ENCODE measurements at places on chromosomes 7 and 10. TPM values are rescaled to one million over a fixed set of nuclear protein-coding genes. Genes with fewer than 3 reads are reported as not detected.

DKK1 gene
- not detected for total RNA-seq

OR6V1 gene
- total RNA-seq = not detected

LDB3 gene
- total RNA-seq = not detected

HKDC1 gene
- total RNA-seq = 11.1 TPM

STN1 gene
- 44.1 TPM for total RNA-seq

MRC1 gene
- total RNA-seq = 0.37 TPM

ERVW-1 gene
- not detected for total RNA-seq

- H3K4me1 ChIP-seq = peaks cover 95% of the 10 kb centered on the region
- H3K4me3 ChIP-seq = no peak overlapping the region
- peak overlapping the region; percentile 83 for H3K27ac ChIP-seq
- H3K27me3 ChIP-seq = no peaks in the 10 kb centered on the region
- DNase-seq = peak; percentile 79
- no peaks in the 10 kb centered on the region for H3K36me3 ChIP-seq
Observed at GRCh38 chr10:71735709-71736569, 16.4 kb upstream of the C10orf105 start.

DNA sequence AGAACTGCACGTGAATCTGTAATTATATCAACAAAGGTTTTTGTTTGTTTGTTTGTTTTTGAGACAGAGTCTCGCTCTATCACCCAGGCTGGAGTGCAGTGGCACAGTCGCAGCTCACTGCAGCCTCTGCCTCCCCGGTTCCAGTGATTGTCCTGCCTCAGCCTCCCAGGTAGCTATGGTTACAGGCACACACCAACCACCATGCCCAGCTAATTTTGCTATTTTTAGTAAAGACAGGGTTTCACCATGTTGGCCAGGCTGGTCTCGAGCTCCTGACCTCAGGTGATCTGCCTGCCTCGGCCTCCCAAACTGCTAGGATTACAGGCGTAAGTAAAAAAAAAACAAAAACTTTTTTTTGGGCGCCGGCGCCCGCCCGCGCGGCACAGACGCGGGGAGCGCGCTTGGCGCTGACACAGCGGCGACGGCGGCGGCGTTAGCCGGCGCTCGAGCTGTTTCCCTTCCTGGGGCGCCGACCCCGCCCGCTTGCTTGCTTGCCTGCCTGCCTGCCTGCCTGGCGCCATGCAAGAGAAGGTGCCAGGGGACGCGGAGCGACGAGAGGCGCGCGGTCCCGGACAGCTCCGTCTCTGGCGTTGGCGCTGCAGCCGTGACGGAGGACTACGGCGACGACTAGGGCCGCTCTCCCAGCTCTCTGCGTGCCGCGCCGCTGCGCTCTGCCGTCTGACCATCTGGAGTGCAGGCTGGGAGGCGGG is 171.4 kb upstream of the NUPR2 start:
- no peaks in the 10 kb centered on the region for H3K4me1 ChIP-seq
- DNase-seq = no peak
- H3K27ac ChIP-seq = no peak overlapping the region
- no peak overlapping the region for H3K4me3 ChIP-seq
- no peaks in the 10 kb centered on the region for H3K36me3 ChIP-seq
- no peaks in the 10 kb centered on the region for H3K27me3 ChIP-seq

- no peaks in the 10 kb centered on the region for H3K27me3 ChIP-seq
- no peak overlapping the region for H3K27ac ChIP-seq
- DNase-seq = no peak
Observed at GRCh38 chr10:80598951-80599350, 61.2 kb downstream of the SH2D4B start.

DNA sequence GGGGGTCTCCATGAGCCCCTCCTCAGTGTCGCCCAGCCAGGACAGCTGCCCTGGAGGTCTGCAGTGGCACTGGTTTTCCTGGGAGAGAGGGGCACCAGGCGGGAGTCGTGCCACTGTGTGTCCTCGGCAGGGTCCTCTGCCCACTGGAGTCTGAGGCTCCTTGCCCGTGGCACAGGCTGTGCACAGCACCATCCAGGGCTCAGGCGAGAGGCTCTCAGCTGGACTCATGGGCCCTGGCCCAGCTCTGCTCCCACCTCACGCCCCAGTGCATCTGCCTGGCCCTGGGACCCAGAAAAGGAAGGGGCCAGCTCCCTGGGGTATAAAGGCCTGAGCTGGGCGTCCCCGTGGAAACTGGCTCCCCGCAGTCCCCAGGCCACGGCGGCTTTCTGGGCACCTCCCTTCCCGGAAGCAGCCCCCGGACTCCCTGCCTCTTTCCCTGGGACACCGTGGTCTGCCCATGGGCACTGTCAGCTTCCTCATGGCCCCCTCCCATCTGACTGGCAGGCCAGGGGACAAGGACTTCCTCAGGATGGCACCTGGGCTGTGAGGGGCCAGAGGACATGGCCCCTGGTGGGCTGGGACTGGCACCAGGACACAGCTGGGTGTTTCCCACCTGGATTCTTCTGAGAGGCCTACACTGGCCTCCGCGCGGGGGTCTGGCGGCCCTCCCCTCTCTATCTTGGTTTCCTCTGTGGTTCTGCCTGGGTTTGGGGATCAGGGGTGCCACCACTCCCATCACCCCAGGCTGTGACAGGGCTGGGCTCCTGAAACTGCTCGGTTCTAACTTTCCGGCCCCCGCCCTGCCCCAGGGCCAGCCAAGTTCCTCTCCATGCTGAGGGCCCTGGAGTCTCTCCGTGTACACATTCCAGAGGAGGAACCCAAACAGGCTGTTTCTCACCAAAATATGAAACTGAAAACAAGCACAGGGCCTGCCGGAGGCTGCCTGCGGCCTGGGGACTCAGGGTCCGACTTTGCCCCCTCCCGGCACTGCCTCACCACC is 5.5 kb downstream of the FOXL3 start:
- H3K4me3 ChIP-seq = no peak overlapping the region
- H3K27me3 ChIP-seq = peaks cover 8% of the 10 kb centered on the region
- H3K27ac ChIP-seq = no peak overlapping the region
- no peaks in the 10 kb centered on the region for H3K4me1 ChIP-seq

- no peak for DNase-seq
- peaks cover 19% of the 10 kb centered on the region for H3K4me1 ChIP-seq
- H3K27ac ChIP-seq = peak overlapping the region; percentile 63
- no peaks in the 10 kb centered on the region for H3K27me3 ChIP-seq
Observed at GRCh38 chr10:121975295-121976086, 474 bp upstream of the NSMCE4A start.

GRCh38 chr10:93567277-93568104 is 1.0 kb downstream of the FFAR4 start:
- no peak for DNase-seq
- H3K27ac ChIP-seq = no peak overlapping the region
- no peak overlapping the region for H3K4me3 ChIP-seq
- H3K36me3 ChIP-seq = no peaks in the 10 kb centered on the region
- no peaks in the 10 kb centered on the region for H3K4me1 ChIP-seq
- H3K27me3 ChIP-seq = peaks cover 5% of the 10 kb centered on the region

DNA sequence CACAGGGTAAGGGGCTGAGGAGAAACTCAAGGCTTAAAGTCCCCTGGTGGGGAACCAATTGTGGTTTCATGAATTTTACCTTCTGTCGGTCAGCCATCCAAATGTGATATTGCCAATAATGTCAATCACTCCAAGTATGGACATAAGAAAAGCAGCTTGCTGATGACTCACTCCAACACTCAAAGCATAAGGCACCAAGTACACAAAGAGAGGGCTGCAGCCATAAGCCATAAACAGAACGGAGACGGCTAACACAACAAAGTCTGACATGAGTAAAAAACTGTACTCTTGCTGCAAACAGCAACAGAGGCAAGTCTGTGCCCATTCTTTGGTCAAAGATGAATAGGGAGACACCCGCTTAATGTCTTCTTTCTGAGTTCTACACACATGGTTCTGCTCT is 24.2 kb downstream of the IFIT5 start:
- H3K4me1 ChIP-seq = no peaks in the 10 kb centered on the region
- DNase-seq = no peak
- H3K27ac ChIP-seq = no peak overlapping the region
- no peak overlapping the region for H3K4me3 ChIP-seq
- no peaks in the 10 kb centered on the region for H3K36me3 ChIP-seq
- H3K27me3 ChIP-seq = peaks cover 32% of the 10 kb centered on the region

GRCh38 chr7:3466261-3466660 is 165.2 kb downstream of the SDK1 start:
- H3K27ac ChIP-seq = no peak overlapping the region
- H3K4me3 ChIP-seq = no peak overlapping the region
- no peak for DNase-seq

DNA sequence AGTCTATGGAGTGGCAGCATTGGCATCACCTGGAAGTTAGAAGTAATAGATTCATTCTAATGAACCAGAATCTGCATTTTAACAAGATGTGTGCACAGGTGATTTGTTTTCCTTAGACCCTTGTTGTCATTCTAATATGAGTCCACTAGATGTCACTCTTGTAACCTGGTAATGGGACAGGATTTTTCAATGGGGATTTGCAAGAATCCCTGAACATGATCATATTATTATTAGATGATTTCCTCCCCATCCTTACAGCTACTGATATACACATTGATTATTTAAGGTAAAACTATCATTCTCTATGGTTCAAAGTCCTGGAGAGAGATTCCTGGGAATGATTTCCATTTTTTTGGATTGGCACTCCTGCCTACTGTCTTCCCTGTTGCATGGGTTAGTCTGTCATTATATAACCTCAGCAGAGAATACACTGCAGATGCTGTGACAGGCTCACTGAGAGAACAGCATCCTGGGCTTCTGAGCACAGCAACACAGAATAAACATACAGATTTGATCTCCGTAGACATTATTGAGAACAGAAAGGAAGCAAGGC is 194.9 kb downstream of the SUGCT start:
- no peak overlapping the region for H3K27ac ChIP-seq
- no peak overlapping the region for H3K4me3 ChIP-seq
- DNase-seq = peak; percentile 49
- H3K4me1 ChIP-seq = no peaks in the 10 kb centered on the region
- no peaks in the 10 kb centered on the region for H3K36me3 ChIP-seq

DNA sequence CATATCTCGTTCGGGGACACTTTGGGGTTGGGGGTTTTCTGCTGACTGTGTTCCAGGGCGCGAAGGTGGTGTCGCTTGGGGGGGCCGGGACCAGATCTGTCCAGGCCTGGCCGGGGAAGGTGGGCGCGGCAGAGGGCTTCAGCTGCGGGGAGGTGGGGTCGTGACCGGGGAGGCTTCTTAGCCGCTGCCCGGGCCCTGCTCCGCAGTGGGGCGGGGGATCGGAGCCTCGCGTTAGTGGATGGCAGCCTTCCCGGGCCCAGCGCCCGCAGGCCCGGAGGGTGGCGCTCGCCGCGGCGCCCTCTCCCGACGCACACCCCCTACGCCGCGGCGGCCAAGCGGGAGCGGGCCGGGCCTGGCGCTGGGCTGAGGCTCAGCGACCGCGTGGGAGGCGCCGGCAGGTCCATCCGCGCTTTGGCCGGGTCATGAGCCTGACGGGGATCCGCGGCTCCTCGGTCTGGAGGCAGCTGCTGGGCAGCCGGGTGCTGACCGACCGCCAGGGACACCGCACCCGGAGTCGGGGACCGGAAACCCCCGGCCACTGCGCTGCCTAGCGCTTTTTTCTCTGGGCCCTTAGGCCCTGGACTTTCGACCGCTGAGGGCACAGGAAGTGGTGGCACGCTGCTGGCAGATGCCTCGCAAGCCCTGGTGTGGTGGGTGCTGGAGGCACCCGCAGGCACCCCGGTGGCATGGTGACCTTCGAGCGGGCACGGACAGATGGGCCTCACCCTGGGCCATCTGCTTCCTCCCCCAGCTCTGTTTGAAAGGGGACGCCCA is 1.2 kb downstream of the AGAP3 start:
- H3K27ac ChIP-seq = peak overlapping the region; percentile 23
- H3K4me3 ChIP-seq = peak overlapping the region; percentile 19
- no peaks in the 10 kb centered on the region for H3K36me3 ChIP-seq
- DNase-seq = no peak
- peaks cover 35% of the 10 kb centered on the region for H3K4me1 ChIP-seq

- H3K27ac ChIP-seq = peak overlapping the region; percentile 53
- H3K4me3 ChIP-seq = peak overlapping the region; percentile 56
- peaks cover 84% of the 10 kb centered on the region for H3K36me3 ChIP-seq
Observed at GRCh38 chr10:11191190-11191589, 173.5 kb downstream of the CELF2 start.

DNA sequence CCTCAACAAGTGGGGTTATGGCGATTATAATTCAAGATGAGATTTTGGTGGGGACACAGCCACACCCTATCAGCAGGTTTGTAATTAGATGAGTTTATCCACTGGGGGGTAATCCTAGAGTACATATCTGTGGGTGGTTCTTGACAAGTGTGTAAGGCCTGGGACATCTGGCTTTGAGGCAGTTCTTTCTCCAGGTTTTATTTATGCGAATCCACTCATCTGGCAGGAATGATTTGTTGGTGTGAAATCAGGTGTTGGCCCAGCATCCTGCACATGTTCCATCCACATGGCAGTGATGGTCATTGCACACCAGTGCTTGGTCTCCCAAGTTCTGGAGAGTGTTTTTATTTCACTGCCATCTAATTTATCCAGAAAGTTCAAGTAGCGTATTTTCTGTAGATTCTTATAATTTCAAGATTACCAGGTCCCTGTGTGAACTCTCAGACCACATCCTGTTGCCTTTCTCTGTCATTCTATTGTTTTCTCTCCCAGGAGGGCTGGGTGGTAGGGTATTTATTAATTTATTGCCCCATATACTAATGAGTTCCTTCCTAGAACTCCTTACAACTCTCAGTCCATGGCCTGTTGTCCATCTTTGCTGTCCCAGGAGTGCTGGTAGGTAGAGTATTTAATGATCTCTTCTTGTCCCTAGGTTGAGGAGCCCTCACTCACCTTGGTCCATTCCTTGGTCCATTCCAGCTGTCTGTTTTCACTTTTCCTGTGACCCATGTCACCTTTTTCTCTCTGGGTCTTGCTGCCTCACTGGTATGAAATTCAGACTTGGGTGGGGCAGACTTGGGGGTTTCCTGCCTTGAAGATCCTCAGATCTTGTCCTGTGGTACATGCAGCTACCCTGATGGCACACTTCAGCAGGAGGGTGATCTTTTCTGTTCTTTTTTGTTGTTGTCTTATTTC is 10.4 kb downstream of the RALA start:
- no peaks in the 10 kb centered on the region for H3K27me3 ChIP-seq
- H3K4me1 ChIP-seq = peaks cover 34% of the 10 kb centered on the region
- peak; percentile 57 for DNase-seq
- peak overlapping the region; percentile 79 for H3K4me3 ChIP-seq

DNA sequence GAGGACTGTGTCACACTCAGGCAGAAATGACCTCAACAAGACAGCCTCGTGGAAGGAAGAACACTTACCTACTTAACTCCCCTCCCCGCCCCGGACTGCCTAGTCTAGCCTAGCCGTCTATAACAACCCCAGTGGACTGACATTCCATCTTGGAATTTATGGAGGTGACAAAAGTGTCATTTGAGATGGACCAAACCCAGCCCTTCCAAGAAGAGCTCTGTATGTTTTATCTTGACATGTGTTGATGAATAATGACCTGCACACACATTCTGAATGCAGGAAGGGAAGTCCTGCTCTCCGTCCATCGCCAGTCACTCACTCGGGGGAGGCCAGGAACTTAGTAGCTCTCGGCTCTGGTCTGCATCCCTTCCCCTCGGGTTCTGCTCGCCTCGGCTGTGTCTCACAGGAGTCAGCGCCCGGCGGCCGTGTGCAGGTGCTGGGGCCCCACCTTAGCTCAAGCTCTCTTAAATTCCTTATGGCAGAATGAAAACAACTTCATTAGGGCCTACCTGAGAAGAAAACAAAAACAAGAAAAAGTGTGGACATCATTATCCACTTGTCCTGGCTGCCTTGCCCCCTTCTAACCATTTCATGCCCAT is 140.9 kb upstream of the NPS start:
- H3K4me1 ChIP-seq = no peaks in the 10 kb centered on the region
- no peak for DNase-seq
- H3K4me3 ChIP-seq = no peak overlapping the region
- no peaks in the 10 kb centered on the region for H3K36me3 ChIP-seq
- H3K27ac ChIP-seq = no peak overlapping the region

All from CD4-positive, CD25-positive, alpha-beta regulatory T cell (primary cell).